ENCODE measurements at places on chromosomes 5 and 9.
A peak's percentile ranks its signal among the peaks of the same experiment; 100 is the strongest.

GRCh38 chr9:95513711-95514110 lies 3.1 kb downstream of the PTCH1 start:
- DNase-seq = no peak

GRCh38 chr9:73038613-73039012 lies 85.8 kb upstream of the ALDH1A1 start:
- no peak for DNase-seq

DNA sequence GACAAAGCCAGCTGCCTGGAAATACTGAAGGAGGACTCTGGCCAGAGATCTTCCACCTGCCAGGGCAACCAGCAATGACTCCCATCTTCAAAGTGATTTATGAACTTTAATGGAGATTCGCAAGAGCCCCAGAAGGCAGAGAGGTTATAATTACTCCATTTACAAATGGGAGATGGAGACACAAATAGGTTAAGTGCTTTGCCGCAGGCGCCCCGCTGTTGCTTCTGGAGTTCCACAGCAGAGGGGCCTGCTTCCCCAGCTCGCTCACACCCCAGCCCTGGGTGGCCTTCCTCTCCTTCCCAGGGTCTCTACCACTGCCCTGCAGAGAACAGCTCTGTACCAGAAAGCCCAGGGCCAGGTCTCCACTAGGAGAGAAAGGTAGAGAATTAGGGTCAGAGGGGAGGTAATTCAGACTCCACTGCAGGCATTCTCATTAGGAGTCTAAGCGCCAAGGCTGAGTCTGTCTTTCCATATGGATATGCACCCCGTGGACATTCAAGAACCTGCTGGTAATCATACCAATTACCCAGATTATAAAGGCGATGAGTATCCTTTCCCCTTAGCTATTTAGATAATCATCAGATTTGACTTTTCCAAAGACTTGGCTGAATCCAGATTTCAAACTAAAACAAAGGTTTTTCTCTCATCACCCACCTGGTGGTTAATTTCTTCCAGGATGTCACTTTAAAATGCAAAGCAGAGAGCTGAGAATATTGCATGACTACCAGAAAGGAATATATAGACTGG lies 157.6 kb upstream of the TUT7 start:
- DNase-seq = no peak

DNA sequence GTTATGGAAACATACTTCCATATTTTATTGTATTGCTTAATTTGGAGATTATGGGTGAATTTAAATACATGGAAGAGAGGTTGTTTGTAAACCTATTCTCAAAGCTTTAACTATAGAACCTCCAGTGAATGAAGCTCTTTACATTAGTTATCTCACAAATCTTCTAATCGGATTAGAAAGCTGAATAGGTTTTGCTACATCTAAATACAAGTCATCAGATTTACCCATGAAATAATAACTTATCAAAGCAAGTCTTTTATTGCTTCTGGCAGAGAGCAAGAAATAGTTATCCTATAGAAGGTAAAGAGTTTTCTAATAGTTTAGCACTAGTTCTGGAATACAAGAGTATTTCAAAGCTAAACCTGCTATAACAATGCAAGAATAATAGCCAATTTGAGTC lies 104.4 kb upstream of the SREK1 start:
- DNase-seq = no peak

- DNase-seq = peak; percentile 38
These were observed 56.8 kb upstream of the TEX48 start for GRCh38 chr9:114738581-114739316.

DNA sequence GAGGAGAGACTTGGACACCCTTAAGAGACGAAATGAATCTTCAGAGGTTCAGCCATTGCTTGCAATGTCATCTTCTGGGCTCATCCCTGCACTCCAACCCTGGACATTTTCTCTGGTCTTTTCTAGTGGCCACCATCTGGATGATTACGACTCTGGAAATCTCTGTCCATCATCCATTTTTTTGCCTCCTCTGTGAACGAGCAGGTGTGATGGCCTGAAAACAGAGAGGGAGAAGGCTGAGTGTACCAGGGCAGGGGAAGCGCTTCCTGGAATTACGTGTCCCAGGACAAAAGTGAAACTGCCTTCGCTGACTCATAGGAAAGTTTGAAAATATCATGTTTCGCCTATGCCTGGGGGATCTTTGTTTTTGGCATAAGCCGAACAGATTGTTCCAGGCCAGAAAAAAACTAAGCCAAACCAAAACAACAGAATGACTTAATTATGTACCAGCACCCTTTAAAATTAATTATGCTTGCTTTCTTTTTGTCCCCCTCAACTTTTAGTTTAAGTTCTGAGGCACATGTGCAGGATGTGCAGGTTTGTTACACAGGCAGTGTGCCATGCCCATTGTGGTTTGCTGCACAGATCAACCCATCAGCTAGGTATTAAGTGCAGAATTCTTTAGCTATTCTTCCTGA lies 31.9 kb downstream of the ANKRD33B start:
- DNase-seq = no peak
